ENCODE measurements at places on chromosomes 2 and 18. TPM values are rescaled to one million over a fixed set of nuclear protein-coding genes. Genes with fewer than 3 reads are reported as not detected.
A peak's percentile ranks its signal among the peaks of the same experiment; 100 is the strongest.

- no peak for DNase-seq
- H3K4me3 ChIP-seq = peak overlapping the region; percentile 90
- H3K27ac ChIP-seq = no peak overlapping the region
- no peaks in the 10 kb centered on the region for H3K27me3 ChIP-seq
- H3K4me1 ChIP-seq = peaks cover 46% of the 10 kb centered on the region
Observed at GRCh38 chr2:195659982-195660890, 3.2 kb downstream of the SLC39A10 start.

DNA sequence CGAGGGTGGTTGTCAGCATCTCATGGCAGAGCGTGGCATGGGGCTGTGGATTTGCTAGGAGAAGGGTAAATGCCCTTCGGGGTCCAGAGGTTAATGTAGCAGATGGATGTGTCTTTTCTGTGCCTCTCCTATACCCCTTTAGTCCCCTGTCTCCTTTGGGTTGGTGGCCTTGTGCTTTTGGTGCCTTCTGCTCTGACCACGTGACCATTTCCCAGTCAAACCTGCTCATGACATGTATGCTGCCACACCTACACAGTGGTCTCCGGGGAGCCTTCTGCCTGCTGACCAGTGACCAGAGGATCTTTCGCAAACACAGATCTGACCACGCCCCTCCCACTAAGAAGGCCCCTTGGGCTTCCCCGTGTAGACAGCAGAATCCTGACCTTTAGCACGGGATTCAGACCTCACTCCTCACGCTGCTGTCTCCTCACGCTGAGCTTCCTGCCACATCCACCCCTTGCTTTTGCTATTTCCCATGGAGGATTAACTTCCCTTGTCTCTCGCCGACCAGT lies 116.2 kb downstream of the ACOXL start:
- no peak overlapping the region for H3K4me3 ChIP-seq
- H3K36me3 ChIP-seq = no peaks in the 10 kb centered on the region
- H3K4me1 ChIP-seq = no peaks in the 10 kb centered on the region
- peaks cover 25% of the 10 kb centered on the region for H3K27me3 ChIP-seq
- H3K27ac ChIP-seq = no peak overlapping the region

GRCh38 chr2:39476524-39476923 lies 39.4 kb upstream of the MAP4K3 start:
- H3K36me3 ChIP-seq = peaks cover 8% of the 10 kb centered on the region
- no peak overlapping the region for H3K27ac ChIP-seq
- H3K4me1 ChIP-seq = peaks cover 16% of the 10 kb centered on the region

GRCh38 chr18:44725300-44726058 lies 44.8 kb downstream of the SETBP1 start:
- H3K27ac ChIP-seq = peak overlapping the region; percentile 90
- peak overlapping the region; percentile 32 for H3K4me3 ChIP-seq
- H3K36me3 ChIP-seq = peaks cover under 1% of the 10 kb centered on the region
- H3K27me3 ChIP-seq = no peaks in the 10 kb centered on the region
- DNase-seq = no peak
- peaks cover 43% of the 10 kb centered on the region for H3K4me1 ChIP-seq

DNA sequence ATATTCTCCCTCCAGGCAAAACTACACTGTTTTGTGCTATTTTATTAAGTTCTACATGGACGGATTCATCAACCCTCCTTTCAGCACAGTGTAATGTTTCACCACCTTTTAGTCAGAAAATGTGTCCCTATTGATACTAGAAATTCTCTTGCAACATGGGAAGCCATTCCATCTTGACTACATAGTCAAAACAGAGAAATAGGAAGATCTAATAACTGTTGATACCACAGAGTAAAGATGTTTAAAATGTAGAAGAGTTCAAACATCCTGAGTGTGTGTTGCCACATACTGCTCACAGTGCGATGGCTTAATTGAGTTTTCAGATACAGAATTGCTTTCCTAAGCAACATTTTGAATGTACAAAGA lies 492.2 kb upstream of the RAB12 start:
- no peaks in the 10 kb centered on the region for H3K27me3 ChIP-seq
- DNase-seq = no peak
- no peak overlapping the region for H3K27ac ChIP-seq
- no peaks in the 10 kb centered on the region for H3K36me3 ChIP-seq
- H3K4me3 ChIP-seq = no peak overlapping the region

GRCh38 chr2:214629875-214630274 lies 179.6 kb downstream of the BARD1 start:
- DNase-seq = no peak
- no peaks in the 10 kb centered on the region for H3K27me3 ChIP-seq
- peaks cover 17% of the 10 kb centered on the region for H3K4me1 ChIP-seq
- no peak overlapping the region for H3K27ac ChIP-seq
- H3K36me3 ChIP-seq = no peaks in the 10 kb centered on the region

DNA sequence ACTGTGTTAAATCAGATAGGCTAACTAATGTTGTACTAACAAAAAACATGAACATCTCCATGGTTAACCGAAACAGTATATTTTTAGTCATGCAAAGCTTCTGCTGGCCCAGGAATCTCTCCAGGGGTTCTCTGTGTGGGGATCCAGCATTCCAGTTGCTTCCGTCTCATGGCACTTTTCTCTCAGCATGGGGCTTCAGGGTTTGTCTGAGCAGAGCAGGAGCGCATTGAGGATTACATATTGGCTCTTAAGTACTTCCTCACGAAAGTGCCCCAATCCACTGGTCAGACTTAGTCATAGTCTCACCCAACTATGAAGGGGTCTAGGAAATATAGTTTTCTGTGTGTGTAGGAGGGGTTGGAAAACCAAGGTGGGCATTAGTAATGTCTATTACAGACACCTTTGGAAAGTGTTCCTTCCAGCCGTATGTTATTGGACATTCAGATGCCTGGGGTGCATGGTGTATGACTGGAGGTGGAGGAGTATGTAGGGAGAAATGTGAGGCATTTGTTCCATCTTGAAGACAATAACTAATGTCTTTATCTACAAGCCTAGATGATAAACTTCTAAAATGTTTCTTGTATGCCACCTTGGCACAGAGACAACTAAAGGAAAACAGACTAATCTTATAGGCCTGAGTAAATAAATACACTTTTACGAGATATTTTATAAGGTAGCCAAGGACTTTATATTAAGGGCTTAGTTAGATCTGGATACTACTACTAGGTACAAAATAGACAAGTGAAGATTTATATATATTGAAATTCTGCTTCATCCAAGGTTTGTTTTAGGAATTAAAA lies 123.8 kb upstream of the ZEB2 start:
- no peak for DNase-seq
- no peaks in the 10 kb centered on the region for H3K27me3 ChIP-seq
- H3K27ac ChIP-seq = peak overlapping the region; percentile 42
- peaks cover 19% of the 10 kb centered on the region for H3K4me1 ChIP-seq

GRCh38 chr2:39059366-39059952 lies 61.4 kb downstream of the SOS1 start:
- no peaks in the 10 kb centered on the region for H3K27me3 ChIP-seq
- no peak for DNase-seq

DNA sequence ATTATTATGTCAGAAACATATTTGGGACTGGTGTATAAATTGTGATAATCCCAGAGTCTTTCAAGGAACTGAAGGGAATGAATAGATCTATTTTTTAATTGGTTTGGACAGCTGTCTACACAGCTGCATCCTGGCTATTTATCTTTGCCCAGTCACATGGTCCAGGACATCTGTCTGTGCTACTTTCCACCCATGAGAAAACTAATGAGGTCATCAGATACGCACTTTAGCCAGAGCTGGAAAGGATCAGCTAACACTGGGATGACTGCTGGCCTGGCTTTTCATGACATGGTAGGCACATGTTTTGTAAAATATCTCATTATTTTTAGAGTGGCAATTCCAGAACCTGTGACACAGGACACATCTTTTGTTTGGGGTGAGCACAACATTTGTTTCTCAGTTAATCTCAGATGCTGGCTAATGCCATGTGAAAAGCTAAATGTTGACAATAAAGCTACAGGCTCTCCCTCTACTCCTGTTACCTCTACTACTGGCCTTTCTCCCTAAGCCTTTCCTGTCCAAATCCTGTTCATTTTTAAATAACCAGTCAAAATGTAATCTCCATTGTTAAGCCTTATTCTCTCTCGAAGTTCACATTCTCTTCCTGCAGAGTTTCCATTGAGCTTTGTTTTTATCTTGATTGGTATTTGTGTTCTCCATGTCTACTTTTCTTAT lies 500.7 kb downstream of the RIT2 start:
- DNase-seq = no peak
- no peak overlapping the region for H3K4me3 ChIP-seq
- H3K4me1 ChIP-seq = peaks cover 5% of the 10 kb centered on the region
- no peak overlapping the region for H3K27ac ChIP-seq

DNA sequence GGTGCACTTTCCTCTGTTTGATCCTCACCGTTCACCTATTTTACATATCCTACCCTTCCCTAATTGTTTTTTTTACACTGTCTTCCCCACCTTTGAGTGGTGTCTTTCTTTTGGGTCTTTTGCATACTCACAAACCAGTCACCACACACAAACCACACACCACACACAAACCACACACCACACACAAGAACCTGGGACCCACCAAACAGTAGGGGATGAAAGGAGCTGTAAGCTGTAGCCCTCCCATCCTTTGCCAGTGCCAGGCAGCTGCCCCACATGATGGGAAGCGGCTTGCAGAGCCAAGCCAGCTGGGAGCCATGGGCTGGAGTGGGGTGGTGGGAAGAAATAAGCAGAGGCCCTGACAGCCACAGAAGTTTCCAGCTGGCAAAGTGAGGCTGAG lies 38.9 kb upstream of the MSH6 start:
- peaks cover 21% of the 10 kb centered on the region for H3K27me3 ChIP-seq
- peaks cover 1% of the 10 kb centered on the region for H3K36me3 ChIP-seq
- no peaks in the 10 kb centered on the region for H3K4me1 ChIP-seq
- no peak for DNase-seq
- H3K4me3 ChIP-seq = no peak overlapping the region

GRCh38 chr18:34970106-34970505 lies 71.1 kb upstream of the MAPRE2 start:
- H3K4me1 ChIP-seq = no peaks in the 10 kb centered on the region
- H3K4me3 ChIP-seq = no peak overlapping the region
- H3K36me3 ChIP-seq = peaks cover 1% of the 10 kb centered on the region
- peaks cover 1% of the 10 kb centered on the region for H3K27me3 ChIP-seq
- no peak for DNase-seq
- H3K27ac ChIP-seq = no peak overlapping the region

DNA sequence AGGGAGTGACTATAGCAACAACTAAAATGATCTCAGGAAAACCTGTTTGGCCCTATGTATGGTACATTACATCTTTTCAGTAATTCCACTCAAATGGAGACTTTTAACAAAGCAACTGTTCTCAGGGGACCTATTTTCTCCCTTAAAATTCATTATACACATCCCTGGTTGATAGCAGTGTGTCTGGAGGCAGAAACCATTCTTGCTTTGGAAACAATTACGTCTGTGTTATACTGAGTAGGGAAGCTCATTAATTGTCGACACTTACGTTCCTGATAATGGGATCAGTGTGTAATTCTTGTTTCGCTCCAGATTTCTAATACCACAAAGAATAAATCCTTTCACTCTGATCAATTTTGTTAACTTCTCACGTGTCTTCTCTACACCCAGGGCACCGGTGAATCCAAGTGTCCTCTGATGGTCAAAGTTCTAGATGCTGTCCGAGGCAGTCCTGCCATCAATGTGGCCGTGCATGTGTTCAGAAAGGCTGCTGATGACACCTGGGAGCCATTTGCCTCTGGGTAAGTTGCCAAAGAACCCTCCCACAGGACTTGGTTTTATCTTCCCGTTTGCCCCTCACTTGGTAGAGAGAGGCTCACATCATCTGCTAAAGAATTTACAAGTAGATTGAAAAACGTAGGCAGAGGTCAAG lies 955 bp downstream of the TTR start:
- H3K4me3 ChIP-seq = no peak overlapping the region
- H3K4me1 ChIP-seq = peaks cover 14% of the 10 kb centered on the region
- no peaks in the 10 kb centered on the region for H3K27me3 ChIP-seq
- H3K36me3 ChIP-seq = no peaks in the 10 kb centered on the region
- no peak overlapping the region for H3K27ac ChIP-seq
- no peak for DNase-seq

DNA sequence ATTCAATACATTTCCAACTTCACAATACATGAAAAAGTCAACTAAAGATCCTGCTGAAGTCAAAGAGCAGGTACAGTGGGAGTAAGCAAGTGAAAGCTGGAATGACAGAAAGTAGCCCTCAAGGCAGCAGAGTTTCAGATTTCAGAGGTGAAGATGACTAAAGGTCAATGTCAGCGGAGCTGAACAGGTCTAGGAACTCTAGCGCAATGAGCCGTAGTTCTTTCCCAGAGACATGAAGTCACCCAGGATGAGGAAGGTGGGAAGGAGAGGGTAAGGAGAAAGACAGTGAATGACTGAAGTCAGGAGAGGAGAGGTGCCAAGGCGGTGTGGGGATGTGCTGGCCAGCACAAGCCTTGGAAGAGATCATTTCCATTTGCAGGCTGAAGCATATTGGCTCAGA lies 28.1 kb downstream of the PTPN2 start:
- H3K27me3 ChIP-seq = no peaks in the 10 kb centered on the region
- H3K4me3 ChIP-seq = no peak overlapping the region
- DNase-seq = no peak
- peaks cover 18% of the 10 kb centered on the region for H3K36me3 ChIP-seq
- peaks cover 16% of the 10 kb centered on the region for H3K4me1 ChIP-seq

DNA sequence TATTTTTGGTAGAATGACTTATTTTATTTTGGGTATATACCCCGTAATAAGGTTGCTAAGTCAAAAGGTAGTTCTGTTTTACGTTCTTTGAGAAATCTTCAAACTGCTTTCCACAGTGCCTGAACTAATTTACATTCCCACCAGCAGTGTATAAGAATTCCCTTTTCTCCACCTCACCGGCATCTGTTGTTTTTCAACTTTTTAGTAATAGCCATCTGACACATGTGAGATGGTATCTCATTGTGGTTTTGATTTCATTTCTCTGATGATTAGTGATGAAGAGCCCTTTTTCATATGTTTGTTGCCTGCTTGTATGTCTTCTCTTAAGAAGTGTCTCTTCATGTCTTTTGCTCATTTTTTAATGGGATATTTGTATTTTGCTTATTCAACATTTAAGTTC lies 215.2 kb upstream of the TFPI start:
- no peak overlapping the region for H3K4me3 ChIP-seq
- peaks cover 2% of the 10 kb centered on the region for H3K27me3 ChIP-seq
- H3K4me1 ChIP-seq = peaks cover 2% of the 10 kb centered on the region
- H3K27ac ChIP-seq = no peak overlapping the region
- no peak for DNase-seq
- H3K36me3 ChIP-seq = peaks cover 1% of the 10 kb centered on the region

- no peaks in the 10 kb centered on the region for H3K36me3 ChIP-seq
- H3K4me1 ChIP-seq = peaks cover 19% of the 10 kb centered on the region
- no peak overlapping the region for H3K4me3 ChIP-seq
- DNase-seq = no peak
- H3K27ac ChIP-seq = no peak overlapping the region
- H3K27me3 ChIP-seq = no peaks in the 10 kb centered on the region
Observed at GRCh38 chr2:39623917-39624316, 41.8 kb upstream of the TMEM178A start.

- no peak overlapping the region for H3K27ac ChIP-seq
- H3K4me1 ChIP-seq = peaks cover 29% of the 10 kb centered on the region
- H3K27me3 ChIP-seq = peaks cover 12% of the 10 kb centered on the region
- DNase-seq = peak; percentile 55
Observed at GRCh38 chr2:241849616-241850543, 8.8 kb downstream of the PDCD1 start.

Gene LDLRAD4
- 78.2 TPM for total RNA-seq

Gene C2orf66
- not detected for total RNA-seq

Gene CHST9
- 0.82 TPM for total RNA-seq

Gene LPIN1
- 20.5 TPM for total RNA-seq

Gene TBR1
- total RNA-seq = not detected

Gene DNAH6
- total RNA-seq = 0.12 TPM

Gene ITGA4
- total RNA-seq = 23.0 TPM

Measured in chondrocyte (in vitro differentiated cells).